ENCODE measurements at places on chromosomes 3 and 15.

DNA sequence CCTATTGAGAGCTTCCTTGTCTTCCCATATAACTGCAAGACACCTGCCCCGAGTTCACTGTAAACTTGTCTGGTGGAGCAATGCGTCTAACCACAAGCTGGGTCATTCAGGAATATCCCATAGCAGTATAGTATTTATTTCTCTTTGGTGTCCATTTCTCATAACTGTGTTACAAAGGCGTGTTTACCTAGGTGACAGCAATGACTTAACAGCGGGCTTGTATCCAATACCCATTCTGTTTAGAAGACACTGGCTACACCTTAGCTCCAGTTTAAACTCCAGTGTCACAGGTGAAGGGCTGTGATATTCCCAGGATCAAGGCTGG, 24.3 kb downstream of the ATP10A start:
- DNase-seq = no peak

DNA sequence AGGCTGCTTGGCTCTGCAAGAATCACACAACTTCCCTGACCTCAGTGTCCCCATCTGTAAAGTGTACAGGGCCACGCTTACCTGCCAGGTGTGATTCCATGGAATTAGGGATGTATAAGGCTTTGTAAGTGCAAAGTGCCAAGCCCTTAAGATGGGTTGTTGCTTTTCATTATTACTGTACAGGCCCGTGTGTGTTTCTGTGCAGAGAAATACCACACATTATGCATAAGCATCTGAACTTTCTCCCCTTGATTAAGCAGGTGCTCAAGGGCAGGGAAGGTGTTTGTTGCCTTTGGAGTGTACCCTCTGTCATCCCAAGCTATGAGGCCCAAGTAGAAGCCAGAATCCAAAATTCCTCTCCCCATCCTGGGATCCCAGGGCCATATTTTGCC, 13.6 kb upstream of the HRH1 start:
- DNase-seq = peak; percentile 19

DNA sequence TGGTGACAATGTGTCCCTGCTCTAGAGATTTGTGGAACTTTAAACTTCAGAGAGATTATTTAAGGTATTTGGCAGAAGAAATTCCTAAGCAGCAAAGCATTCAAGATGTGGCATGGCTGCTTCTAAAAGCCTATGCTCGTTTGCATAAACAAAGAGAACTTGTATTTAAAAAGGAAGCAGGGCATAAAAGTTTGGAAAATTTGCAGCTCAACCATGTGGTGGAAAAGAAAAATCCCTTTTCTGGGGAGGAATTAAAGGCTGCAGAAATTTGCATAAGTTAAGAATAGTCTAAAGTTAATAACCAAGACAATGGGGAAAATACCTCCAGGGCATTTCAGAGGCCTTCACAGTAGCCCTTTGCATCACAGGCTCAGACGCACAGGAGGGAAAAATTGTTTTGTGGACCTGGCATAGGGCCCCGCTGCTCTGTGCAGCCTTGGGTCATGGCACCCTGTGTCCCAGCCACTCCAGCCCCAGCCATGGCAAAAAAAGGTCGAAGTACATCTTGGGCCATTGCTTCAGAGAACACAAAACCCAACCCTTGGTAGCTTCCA, 1109.1 kb downstream of the OTOL1 start:
- no peak for DNase-seq

DNA sequence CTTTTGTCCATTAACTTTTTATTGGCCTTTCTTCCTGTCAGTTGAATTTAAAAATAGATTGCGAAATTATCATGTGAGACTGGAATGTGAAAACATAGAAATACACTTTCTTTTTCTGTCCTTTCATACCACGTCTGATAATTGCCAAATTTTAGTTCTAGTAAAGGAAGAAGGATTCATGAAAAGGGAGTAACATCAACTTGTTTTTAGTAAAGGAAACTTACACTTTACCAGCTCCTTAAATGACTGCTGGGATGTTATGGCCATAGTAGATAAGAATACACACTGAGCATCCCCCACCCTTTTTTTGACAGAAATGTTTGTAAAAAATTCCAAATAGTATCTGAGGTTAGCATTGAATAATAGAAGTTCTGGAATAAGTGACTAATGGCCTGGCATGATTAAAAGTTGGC, 137.9 kb downstream of the NEO1 start:
- no peak for DNase-seq

DNA sequence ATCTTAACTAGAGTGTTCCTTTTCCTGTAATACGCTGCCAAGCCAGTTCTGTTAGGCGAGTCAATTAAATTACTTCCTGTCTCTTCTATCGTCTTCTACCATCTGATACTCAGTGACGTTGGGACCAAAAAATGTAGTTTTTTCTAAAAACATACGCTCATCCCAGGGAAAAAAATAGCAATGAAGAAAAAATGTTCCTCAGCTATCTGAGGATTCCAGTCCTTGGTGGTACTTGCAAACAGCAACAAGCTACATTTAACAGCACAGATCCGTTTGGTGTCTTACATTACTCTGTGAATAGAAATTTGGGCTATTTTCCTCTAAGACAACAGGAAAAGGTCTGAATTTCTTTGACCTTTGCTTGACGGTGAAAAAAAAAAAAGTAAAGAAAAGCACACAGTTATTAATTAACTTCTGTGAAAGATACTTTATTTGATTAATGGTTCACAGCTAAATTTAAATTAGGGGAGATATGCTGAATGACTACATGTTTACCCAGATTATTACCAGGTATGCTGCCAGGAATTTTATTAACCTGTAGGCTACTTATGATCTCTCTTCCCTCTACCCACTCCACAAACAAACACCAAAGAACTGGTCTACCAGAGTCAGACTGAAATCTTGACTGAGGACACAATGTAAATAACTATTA, 254.4 kb upstream of the ZPLD1 start:
- no peak for DNase-seq

- no peak for DNase-seq
Measured at GRCh38 chr15:59570315-59570714, 41.3 kb upstream of the GCNT3 start.

DNA sequence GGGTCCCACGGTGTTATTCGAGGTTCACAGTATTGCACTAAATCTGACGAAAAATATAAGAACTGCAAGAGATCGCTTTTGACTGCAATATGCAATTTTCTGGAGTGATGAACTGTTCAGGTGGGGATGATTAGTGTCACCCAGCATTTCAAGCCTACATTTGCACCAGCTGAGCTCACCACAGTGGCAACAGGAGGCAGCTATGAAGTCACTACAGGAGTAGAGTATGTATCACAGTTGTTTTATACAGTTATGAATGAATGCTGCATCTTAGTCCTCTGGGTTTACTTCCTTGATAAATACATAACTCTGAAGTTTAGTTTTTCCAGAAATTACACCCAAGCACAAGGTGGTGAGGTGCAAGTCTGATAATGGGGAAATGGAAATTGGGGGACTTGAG, 69.6 kb downstream of the CHSY1 start:
- no peak for DNase-seq

DNA sequence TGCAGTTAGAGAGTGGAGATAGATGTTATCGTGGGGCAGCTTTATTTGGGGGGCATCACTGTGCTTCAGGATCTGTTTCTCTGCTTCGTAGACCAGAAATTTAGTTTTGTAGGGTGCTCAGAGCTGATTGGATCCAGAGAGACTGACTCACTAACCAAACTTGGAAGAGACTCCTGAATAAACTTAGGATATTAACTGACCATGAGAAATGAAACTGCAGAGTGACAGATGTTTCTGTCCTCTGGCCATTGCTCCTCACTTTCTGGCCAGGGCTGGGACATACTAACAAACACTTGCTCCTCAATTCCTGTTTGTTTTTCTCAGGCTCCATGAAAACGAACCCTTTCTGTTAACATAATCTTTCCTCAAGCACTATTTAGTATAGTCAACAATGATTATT, 4.3 kb downstream of the ZNF592 start:
- no peak for DNase-seq

- peak; percentile 25 for DNase-seq
Measured at GRCh38 chr3:44355362-44356033, 16.9 kb downstream of the TCAIM start.

GRCh38 chr15:49301562-49301961, 121.5 kb upstream of the FGF7 start:
- no peak for DNase-seq

DNA sequence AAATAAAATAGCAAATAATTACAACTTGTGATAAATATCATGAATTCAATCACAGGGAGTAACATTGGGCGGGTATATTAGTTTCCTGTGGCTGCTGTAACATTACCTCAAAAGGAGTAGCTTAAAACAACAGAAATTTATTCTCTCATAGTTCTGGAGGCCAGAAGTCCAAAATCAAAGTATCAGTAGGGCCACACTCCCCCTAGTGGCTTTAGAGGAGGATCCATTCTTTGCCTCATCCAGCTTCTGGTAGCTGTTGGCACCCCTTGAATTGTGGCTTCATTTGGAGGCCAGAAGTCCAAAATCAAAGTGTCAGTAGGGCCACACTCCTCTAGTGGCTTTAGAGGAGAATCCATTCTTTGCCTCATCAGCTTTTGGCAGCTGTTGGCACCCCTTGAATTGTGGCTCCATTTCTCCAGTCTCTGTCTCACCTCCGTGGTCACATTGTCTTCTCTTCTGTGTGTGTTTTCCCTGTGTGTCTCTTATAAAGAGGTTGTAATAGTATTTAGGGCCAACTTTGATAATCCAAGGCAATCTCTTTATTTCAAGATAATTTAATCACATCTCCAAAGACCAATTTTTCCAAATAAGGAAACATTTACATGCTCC, 3.1 kb upstream of the CFAP20DC start:
- DNase-seq = no peak

DNA sequence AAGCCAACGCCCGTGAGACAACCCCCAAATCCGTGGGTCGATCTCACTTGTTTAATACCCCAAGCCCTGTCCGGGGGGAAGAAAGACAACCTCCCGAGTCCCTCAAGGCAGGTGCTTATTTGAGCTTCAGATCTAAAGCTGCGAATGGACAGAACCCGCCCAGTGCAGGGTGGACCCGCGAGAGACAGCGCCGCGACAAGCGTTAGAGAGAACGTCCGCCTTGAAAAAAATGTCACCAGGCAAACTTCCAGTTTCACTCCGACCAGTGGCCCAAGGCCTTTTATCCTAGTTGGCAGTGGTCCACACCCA, 740 bp upstream of the OXSR1 start:
- no peak for DNase-seq

GRCh38 chr3:29805757-29806156, 524.9 kb downstream of the RBMS3 start:
- no peak for DNase-seq

DNA sequence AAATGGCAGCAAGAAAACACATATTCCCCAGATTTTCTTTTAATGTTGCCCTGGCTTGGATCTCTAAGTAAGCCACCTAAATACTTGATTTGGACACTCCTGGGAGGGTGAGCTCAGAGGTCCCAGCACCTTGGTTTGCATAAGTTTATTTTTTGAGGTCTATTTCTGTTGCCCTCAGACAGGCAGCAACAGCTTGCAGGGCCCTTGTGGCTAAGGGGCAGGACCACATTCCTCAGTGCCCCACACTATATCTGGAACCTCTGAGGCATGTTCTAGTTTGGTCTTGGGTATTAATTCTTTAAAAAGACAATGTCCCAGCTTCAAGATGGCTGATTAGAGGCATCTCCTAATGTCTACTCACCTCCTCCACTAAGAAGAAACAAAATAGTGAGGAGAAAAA, 57.5 kb downstream of the IGSF11 start:
- DNase-seq = no peak

- no peak for DNase-seq
Measured at GRCh38 chr3:186772281-186772694, 11.1 kb upstream of the EIF4A2 start.

- no peak for DNase-seq
Measured at GRCh38 chr3:180319461-180319860, 282.5 kb upstream of the TTC14 start.

DNA sequence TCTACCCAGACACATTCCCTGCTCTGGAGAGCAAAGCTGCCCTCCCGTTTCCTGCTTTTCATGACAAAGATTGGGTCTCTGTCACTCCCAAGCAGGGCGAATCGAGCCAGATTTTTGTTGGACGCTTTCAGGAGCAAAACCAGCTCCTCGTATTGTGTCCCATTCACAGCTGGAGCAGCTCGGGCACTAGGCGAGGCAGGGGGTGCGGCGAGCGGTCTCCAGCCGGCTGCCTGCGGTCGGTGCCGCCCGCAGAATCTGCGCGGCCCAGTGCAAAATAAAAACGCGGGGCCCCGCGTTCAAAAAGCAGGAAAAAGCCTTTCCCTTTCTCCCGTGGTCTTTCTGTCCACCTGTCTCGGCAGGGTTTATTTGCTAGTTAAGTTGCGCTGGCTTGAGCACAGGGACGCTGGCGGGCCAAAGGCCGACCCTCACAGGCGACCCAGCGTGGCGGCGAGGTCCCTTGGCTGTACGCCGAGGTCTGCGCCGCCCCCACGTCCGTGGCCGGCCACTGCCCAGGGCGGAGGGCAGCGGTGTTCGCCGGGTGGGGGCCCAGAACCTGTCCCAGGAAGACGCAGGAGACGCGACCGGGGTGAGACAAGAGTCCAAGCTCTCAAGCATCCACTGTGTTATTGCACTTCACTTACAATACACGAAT, 71.2 kb downstream of the CYP19A1 start:
- no peak for DNase-seq

DNA sequence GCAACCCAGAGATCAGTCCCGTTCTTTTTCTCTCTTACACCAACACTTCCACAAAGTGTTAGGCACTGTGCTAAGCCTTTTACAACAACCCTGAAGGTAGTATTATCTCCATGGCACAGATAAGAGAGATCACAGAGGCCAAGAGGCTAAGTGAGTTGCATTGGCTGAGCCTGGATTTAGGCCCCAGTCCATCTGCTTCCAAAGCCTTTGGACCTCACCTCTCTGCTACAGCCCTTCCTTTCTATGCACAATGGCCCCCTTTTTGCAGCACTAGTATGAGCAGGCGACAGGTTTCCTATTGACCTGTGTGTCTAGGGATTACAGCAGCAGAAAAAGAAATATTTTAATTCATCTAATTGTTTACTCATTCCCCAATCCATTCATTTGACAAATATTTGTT, 76.2 kb downstream of the CRYGS start:
- DNase-seq = no peak

- DNase-seq = no peak
Measured at GRCh38 chr15:72835294-72835890, 51.8 kb upstream of the ADPGK start.
